ENCODE measurements at places on chromosomes 2 and 18.

- DNase-seq: no peak
Observed at GRCh38 chr2:65137197-65137775, 7.4 kb upstream of the RAB1A start.

GRCh38 chr2:119749477-119750012, 10.2 kb upstream of the PTPN4 start:
- no peak for DNase-seq

GRCh38 chr2:159077869-159078268, 109.4 kb downstream of the TANC1 start:
- no peak for DNase-seq

DNA sequence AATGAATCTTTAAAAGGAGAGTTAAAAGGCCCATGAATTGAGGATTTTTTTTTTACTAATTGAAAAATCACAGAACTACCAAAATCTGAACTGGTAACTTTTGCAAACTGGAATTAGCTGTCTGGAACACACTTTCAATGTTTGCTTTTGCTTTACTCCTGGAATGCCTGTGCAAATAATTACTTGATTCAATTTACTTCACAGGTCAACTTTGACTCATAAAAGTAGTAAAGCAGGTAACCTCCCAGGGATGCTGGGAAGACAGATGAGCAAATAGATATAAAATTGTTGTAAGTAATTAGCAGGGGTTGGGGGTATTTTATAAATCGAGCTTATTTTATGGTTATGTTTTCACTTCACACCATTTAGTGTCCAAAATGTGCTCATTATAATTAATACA, 398.3 kb upstream of the HNRNPA3 start:
- no peak for DNase-seq

- DNase-seq: no peak
Observed at GRCh38 chr2:209114588-209115240, 309.1 kb upstream of the MAP2 start.

DNA sequence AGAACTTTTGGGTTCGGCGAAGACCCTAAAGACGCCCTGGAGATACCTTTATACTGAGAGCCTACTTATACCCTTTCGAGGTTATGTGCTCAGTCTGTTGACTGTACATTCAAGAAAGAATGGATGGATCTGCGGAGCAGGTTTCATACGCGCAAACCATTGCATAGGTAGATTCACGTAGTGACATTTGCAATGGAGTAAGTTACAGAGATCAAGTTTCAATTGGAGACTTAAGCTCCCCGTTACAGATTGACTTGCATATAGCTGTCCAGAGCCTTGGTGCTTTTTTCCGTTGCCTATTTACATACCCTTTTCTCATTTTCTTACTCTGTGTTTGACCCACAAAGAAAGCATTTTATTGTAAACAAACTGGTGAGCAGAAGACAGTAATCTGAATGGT, 923 bp downstream of the PSMD1 start:
- DNase-seq: no peak

DNA sequence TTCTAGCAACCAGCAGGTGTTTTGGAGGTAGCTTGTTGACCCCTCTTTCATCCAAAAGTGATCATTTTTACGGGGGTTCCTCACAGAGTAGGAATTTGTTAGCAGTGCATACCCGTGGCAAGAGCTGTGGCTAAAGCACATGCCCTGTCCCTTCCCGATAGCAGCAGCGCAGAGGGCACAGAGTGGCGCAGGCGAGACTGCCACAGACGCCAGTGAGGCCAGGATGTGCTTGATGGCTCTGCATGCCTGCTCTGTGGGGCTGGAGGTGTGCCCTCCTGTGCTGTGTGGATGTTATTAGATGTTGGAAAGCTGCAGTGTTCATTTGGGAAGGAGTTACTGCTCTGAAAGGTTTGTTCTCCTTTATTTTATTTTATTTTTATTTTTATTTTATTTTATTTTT, 153.6 kb downstream of the FAM210A start:
- no peak for DNase-seq

- no peak for DNase-seq
Observed at GRCh38 chr2:230968921-230969658, 26.8 kb upstream of the SPATA3 start.

DNA sequence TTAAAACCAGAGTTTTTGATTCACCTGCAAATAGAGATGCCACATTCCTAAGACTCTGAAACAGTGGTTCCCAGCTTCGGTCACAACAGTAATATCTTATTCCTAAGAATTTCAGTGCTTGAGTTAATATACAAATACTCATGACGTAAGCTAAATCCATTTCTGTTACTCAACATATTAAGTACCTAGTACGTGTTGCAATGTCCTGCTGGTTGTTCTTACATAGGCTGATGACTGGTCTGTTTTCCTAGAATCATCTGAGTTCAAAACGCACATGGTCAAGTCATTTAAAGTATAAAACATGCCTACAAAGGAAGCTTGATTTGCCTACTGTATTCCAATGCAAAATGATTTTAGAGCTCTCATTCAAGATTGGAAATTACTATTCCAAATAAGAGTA, 7.2 kb downstream of the NCL start:
- no peak for DNase-seq

GRCh38 chr2:16123421-16123820, 183.1 kb downstream of the MYCN start:
- DNase-seq: no peak

DNA sequence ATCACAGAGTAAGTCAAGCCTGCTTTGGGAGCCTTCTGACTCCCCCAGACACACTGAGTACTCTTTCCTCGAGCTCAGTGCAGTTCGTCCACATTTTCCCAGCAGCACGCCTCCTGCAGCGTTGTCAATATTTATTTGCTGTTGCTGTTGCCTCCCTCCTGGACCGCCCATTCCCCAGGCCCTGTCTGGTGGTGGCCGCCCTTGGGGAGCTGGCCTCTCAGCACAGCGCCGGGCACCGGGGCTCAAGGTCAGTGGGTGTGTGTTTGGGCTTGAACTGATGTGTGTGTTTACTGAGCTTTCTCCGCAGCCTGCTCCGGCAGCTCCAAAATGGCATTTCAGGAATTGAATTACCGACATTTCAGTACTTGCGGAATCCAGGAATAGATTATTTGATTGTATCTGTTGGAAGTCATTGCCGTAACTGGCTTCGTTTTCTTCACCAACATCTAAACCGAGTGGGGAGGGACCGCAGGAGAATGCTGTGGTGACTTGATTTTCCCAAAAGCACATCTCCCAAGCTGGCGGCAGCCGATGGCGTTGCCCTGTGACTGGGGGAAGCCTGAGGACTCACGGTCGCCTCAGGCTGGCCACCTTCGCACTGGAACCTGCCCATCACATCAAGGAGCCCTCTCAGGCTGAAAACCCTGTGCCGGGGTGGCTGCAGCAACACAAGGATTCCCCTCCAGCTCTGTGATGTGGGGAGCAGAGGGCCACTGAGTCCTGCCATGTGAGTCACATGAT, 66.0 kb downstream of the HPCAL1 start:
- no peak for DNase-seq

- no peak for DNase-seq
Observed at GRCh38 chr18:54825601-54826344, 2.5 kb upstream of the RAB27B start.

- DNase-seq: no peak
Observed at GRCh38 chr2:29053670-29054400, 20.5 kb downstream of the PCARE start.

- DNase-seq: no peak
Observed at GRCh38 chr2:165803123-165803760, 9.2 kb upstream of the GALNT3 start.

- no peak for DNase-seq
Observed at GRCh38 chr2:1990151-1990589, 245.9 kb upstream of the PXDN start.

DNA sequence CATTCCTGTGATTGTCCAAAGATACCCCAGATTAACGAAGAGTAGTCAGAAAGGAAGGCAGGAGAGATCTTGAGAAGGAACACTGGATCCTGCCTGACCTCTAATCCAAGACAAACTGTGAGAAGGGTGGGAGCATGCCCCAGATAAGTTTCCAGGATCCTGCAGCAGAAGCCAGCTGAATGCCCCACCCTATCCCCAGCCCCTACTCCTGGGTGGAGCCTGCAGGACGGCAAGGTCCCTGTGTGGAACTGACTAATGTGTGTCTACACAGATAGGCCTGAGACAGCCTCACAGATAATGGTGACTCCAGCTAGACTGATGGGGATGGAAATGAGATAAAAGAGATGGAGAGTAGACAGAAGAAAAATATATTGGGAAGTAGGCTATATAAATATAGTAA, 174.3 kb downstream of the PDE1A start:
- no peak for DNase-seq

- no peak for DNase-seq
Observed at GRCh38 chr18:47731276-47731675, 199.2 kb downstream of the SMAD2 start.

GRCh38 chr2:172046080-172046678, 39.1 kb upstream of the DLX1 start:
- DNase-seq: no peak

DNA sequence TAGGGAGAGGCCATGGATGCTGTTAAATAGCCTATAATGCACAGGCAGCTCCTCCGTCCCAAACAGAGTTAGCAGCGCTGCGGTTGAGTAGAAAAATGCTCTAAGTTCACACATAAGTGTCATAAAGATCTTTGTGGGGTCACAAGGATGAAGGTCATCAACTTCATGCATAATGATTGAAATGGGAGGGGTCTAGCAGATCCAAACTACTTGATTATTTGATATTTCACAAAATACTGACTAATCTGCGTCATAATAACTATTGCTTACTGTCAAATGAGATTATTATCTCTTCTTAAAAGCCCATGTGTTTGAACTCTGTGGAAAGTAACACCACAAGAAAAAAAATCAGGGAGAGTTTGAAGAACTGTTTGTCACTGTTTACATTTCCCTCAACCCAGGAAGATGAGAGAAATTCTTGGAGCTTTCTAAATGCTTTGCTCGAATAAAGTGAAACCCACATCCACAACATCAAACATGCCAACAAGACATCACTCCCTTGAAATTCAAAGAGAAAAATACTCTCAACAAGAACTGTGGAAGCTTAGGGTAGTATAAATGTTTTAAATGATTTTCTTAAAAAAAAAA, 50.5 kb upstream of the CREB1 start:
- DNase-seq: no peak
